ENCODE measurements at places on chromosomes 3 and 15. TPM values are rescaled to one million over a fixed set of nuclear protein-coding genes. Genes with fewer than 3 reads are reported as not detected.

The SLC35G2 gene
- 7.6 TPM for total RNA-seq

The ANKRD63 gene
- not detected for total RNA-seq

The ABI3BP gene
- total RNA-seq: not detected

The MKRN2 gene
- total RNA-seq: 37.4 TPM

The ANP32A gene
- total RNA-seq: 99.5 TPM

The FAM43A gene
- total RNA-seq: 0.29 TPM

The ROBO1 gene
- 21.6 TPM for total RNA-seq

The GPR62 gene
- total RNA-seq: not detected

The SAMMSON gene
- total RNA-seq: not detected

The CCDC54 gene
- not detected for total RNA-seq

The UBP1 gene
- 42.9 TPM for total RNA-seq

The LIPC gene
- 12.9 TPM for total RNA-seq

The NR2F2 gene
- 17.7 TPM for total RNA-seq

The PLSCR5 gene
- not detected for total RNA-seq

The STIMATE gene
- 7.7 TPM for total RNA-seq
